ENCODE measurements at places on chromosomes 5 and 9.

DNA sequence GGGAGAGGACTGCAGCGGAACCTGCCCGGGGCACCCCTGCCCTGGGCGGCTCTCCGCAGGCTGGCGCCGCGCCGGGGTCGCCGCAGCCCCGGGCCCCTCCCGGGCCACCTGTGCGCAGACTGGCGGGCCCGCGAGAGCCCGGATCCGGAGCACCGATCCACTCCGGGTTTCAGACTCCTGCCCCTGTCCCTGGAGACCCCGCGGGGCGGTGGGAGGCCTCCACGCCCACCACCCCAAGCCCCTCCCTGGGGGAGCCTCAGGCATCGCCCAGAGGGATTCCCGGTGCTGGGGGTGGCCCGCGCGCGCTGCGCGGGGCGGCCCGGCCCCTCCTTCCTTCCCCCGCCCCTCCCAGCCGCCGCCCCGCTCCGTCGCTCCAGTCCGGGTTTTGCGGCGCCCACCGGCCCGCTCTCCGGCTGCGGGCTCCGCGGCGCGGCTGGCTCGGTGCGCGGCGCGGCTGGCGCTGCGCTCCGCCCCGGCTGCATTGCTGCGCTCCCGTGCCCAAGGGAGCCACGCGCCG, at the start of gene UNC5A:
Gene UNC5A, plus strand, starts transcription at position 479 of the 517 bp plus-strand sequence. CDS start 192 bp downstream, outside the sequence.
- peak; percentile 27 for DNase-seq
- H3K27me3 ChIP-seq, result peaks cover 85% of the 10 kb centered on the region
- peaks cover 7% of the 10 kb centered on the region for H3K4me1 ChIP-seq
- no peaks in the 10 kb centered on the region for H3K36me3 ChIP-seq

GRCh38 chr9:91116211-91116610, 245.5 kb downstream of the AUH start:
- no peak for DNase-seq
- no peaks in the 10 kb centered on the region for H3K36me3 ChIP-seq
- H3K4me1 ChIP-seq, result peaks cover 31% of the 10 kb centered on the region
- no peak overlapping the region for H3K27ac ChIP-seq
- H3K27me3 ChIP-seq, result no peaks in the 10 kb centered on the region

- peaks cover 10% of the 10 kb centered on the region for H3K27me3 ChIP-seq
- H3K4me3 ChIP-seq, result no peak overlapping the region
- H3K27ac ChIP-seq, result no peak overlapping the region
- no peaks in the 10 kb centered on the region for H3K4me1 ChIP-seq
- H3K36me3 ChIP-seq, result no peaks in the 10 kb centered on the region
These were observed 6.8 kb upstream of the PRUNE2 start for GRCh38 chr9:76912636-76913275.

GRCh38 chr5:134935711-134936602, 31.0 kb downstream of the PCBD2 start:
- H3K4me3 ChIP-seq, result no peak overlapping the region
- no peak overlapping the region for H3K27ac ChIP-seq
- H3K4me1 ChIP-seq, result no peaks in the 10 kb centered on the region
- peaks cover 32% of the 10 kb centered on the region for H3K36me3 ChIP-seq
